ENCODE measurements at places on chromosomes 5 and 9.

- DNase-seq = no peak
Observed at GRCh38 chr9:135921749-135922310, 14.5 kb upstream of the CAMSAP1 start.

- DNase-seq = no peak
Observed at GRCh38 chr5:124735169-124735858, 11.1 kb downstream of the ZNF608 start.

DNA sequence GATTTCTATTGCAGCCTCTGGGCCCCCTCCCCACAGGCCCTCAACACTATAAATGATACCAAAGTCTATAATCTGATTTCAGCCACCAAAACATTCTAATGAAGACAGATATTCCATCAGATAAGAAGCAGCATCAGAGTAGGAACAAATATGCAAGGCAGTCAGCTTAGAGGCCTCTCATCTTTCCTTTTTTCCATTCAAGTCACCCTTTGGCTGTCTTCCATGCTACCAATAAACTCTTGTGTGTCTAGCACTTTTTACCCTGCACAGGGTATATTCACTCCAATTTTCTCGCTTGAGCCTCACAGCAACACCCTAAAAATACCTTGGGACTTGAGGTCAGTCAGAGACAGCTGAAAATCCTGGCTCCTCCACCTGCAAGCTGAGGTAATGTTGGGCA, 193.7 kb downstream of the BRINP1 start:
- DNase-seq = no peak

DNA sequence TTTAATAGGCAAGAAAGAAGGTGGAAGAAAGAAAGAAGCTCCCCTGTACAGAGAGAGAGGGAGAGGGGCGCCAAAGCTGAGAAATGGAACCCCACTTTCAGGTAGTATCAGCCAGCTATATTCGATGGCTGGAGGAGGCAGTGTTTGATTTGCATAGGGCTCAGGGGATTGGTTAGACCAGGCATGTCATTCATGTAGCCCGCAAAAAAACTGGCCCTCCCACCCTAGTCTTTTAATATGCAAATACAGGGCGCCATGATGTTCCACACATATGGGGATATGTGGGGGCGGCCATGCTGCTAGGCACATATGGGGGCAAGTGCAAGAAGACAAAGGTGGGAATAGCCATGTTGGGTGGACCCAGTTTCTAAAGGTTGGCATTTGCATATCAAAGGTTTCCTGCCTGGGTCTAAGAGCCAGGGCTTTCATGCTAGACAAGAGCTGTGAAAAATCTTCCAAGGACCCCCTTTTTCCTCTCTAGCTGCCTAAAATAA, 174.4 kb upstream of the ADRA1B start:
- no peak for DNase-seq

DNA sequence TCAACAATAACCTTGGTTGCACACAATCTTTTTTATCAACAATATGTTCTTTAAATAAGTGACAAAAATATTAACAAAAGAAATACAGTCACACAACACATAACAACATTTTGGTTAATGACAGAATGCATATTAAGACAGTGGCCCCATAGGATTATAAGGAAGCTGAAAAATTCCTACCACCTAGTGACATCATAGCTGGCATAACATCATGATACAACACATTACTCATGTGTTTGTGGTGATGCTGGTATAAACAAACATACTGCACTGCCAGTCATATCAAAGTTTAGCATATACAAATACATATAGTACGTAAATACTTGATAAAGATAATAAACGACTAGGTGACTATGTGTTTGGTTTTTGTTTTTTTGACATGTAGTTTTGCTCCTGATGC, 344.8 kb upstream of the POU5F2 start:
- DNase-seq = no peak

- peak; percentile 74 for DNase-seq
Observed at GRCh38 chr9:83596899-83597504, 25.9 kb upstream of the IDNK start.

GRCh38 chr5:56585461-56585860, 229.9 kb upstream of the MAP3K1 start:
- no peak for DNase-seq

- peak; percentile 69 for DNase-seq
Observed at GRCh38 chr9:113682297-113682771, 193.8 kb upstream of the ZNF618 start.

- DNase-seq = no peak
Observed at GRCh38 chr9:20352591-20352990, 269.7 kb downstream of the MLLT3 start.

- DNase-seq = no peak
Observed at GRCh38 chr5:20524991-20525529, 537.1 kb upstream of the CDH18 start.

DNA sequence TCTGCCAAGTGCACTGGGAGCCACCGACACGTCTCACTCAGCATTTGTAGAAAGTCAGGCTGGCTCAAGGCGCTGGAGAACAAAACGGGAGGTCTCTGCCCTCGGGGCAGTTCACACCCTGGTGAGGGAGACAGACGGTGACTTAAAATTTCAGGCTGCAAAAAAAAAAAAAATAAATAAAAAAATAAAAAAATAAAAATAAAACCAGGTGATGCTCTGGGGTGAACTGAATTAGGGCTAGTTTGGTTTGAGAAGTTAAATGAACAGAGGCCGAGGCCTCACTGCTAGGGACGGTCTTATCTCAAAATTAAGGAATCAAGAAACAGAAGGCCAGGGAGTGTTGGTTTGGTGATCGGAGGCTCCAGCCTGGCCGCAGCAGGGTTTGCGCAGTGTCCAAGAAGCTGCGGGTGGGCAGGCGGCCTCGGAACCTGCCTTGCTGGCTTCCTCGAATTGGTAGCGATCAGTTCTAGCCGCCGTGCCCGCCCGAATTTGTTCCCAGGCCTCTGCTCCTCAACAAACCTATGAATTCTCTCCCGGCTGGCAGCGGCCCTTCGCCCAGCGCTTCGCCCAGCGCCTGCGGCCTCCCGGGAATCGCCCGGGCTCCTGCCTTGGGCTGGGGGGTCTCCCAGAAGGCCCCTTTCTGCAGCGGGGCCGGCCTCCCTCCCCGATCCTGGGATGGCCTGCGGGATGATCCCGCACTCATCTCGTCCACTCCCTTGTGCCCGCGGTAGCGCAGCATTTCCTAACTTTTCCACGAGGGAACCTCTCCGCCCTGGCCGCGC, 1.5 kb downstream of the NKX2-5 start:
- DNase-seq = no peak

- DNase-seq = no peak
Observed at GRCh38 chr5:91188755-91189154, 194.4 kb downstream of the ARRDC3 start.

GRCh38 chr5:170117736-170118135, 12.0 kb downstream of the FOXI1 start:
- no peak for DNase-seq

DNA sequence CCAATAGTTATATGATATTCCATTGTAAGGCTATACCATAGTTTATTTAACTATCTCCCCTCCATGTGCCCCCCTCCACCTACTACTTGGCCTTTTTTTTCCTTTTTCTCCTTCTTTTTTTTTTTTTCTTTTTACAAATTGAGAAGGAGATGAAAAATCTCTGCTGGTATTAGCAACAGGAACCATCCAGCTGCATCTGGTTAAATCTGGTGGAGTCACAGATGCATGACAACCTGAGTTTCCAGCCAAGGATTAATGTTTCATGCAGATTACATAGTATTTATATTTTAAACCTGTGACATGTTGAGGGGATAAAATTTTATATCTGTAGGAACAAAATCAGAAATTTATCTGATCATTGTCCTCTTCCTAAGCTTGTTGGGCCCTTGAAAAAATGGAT, 128.5 kb upstream of the IQGAP2 start:
- no peak for DNase-seq

- no peak for DNase-seq
Observed at GRCh38 chr9:70145981-70146380, 102.3 kb downstream of the MAMDC2 start.

GRCh38 chr5:145937432-145938250, 1.3 kb downstream of the SH3RF2 start:
- DNase-seq = no peak

GRCh38 chr9:35962126-35962906, 4.4 kb upstream of the OR2S2 start:
- DNase-seq = no peak

- no peak for DNase-seq
Observed at GRCh38 chr9:70554881-70555280, 140.4 kb upstream of the KLF9 start.

GRCh38 chr5:113446358-113446927, 11.7 kb upstream of the TSSK1B start:
- no peak for DNase-seq

DNA sequence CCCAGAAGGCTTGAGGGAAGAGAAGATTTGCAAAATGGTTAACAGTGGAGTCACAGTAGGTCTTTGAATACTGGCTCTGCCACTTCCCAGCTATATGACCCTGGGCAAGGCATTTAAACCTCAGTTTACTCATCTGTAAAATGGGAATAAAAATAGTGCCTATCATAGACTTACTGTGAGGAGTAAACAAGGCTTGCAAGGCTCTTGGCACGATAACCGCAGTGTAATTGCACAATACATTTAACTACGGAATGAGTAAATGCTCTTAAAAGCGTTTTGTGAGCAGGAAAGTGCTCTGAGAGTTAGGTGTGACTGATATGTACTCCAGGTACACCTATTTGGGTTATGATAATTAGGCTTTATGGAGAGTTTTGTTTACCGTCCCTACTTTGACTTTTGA, 8.4 kb downstream of the SLC36A3 start:
- no peak for DNase-seq

- no peak for DNase-seq
Observed at GRCh38 chr5:59081693-59082092, 498.8 kb downstream of the RAB3C start.

Measured in stimulated activated effector memory CD8-positive, alpha-beta T cell treated with anti-CD3 and anti-CD28 coated beads, Interleukin-12 subunit alpha, Interleukin-12 subunit beta, amount 100 ng/mL, for 72 hours (primary cell).